ENCODE measurements at places on chromosomes 13 and 19.
A peak's percentile ranks its signal among the peaks of the same experiment; 100 is the strongest.

- no peak for DNase-seq
Observed at GRCh38 chr13:54628383-54628782, 1599.8 kb downstream of the OLFM4 start.

DNA sequence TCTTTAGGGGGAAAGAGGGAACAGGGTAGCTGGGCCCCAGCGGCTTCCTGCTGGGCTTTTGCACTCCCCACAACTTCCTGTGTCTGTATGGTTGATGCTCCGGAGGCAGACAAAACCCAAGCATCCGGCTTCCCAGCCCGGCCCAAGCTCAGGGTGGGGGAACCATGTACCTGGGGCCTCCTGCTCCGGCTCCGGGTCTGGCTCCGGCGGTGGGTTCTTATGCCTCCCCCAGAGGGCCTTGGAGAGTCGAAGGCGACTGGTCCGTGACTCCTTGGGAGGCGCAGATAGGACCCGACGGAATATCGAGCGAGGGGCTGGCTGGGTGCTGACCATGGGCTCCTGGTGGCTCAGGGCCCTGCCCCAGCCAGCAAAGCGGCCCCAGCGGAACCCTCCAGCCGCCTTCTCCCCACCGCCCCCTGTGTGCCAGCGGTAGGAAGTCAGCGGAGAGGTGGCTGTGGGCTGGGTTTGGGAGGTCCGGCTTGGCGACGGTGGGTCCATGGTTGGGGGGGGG, 428 bp downstream of the RASAL3 start:
- DNase-seq = peak; percentile 73

DNA sequence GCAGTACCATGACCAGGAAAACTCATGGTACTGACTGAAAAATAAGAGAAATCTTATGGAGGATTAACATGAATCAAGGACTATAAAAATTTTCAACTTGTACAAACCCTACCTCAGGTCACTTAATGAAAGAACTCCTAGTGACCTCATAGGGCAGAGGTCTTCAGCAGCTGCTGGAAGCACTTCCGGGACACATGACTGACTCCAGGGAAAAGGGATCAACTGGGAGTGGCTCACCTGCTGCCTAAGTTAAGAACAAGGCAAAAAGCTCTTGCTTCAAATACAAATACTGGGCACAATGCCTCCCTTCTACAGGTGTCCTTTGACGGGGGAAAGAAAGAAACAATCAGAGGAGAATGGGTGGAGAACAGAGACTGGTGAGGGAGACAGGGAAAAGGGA, 18.6 kb downstream of the DOCK9 start:
- no peak for DNase-seq

- no peak for DNase-seq
Observed at GRCh38 chr13:32447894-32448623, 20.1 kb upstream of the N4BP2L1 start.

DNA sequence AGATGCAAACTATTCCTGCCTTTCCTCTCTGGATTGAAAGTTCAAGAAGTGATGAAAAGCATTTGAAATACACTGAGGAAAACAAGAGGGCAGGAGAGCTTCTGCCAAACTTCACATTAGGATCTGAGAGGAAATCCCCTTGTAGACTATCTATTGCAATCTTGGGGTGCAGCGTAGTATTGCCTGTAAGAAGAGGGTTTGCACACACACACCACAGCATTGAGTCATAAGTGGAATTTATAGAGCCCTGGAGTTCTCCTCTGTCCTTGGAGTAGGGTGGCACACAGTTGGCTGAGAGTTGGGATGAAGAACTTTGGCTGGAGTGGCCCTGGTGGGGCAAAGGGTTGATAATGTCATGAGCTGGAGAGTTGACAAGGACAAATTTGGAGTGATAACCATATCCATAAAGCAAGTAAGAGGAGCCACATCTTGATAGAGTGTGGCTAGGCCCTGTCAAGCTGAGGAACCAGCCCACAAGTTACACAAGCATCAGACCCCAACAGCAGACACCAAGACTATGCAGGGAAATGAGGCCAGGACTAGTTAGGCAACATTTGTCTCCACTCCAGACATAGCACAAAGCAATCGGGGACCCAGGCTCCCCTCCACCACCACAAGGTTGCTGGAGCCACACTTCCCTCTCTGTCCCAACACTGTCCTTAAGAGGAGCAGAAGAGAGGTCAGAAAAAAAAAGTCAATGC, 520.9 kb downstream of the KLF5 start:
- DNase-seq = no peak

- DNase-seq = no peak
Observed at GRCh38 chr13:47121092-47121763, 224.4 kb upstream of the HTR2A start.

DNA sequence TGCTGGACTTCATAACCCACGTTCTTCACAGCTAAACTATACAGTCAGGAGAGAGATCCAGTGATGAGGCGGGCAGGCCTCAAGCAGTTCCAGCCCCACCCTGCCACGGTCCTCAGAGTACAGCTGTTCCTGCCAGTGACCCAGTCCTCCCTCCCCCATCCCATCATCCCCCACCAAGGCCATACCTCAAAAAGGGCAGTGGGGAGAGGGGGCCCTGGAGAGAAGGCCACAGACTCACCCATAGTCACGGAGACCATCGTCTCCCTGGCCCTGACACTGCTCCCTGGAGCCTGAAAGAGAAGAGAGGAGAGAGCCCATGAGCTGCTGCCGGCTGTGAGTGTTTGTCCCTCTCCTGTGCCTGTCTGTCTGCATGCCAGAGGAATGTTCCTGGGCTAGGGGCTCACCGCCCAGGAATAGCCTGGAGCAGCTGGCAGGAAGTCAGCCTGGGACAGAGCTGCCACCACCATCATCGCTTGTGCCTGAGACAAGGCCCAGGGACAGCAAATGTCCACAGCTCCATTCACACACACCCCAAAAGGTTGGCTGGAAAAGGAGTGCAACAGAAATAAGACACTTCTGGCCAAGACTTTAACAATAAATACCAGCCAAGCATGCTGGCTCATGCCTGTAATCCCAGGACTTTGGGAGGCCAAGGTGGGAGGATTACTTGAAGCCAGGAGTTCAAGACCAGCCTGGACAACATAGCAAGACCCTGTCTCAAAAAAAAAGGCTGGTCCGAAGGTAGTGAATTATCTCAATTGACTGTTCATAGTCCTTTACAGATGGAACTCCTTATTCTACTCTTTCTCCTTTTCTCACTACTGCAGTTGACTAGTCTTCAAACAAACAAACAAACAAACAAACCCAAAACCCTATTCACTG, 6.4 kb downstream of the C19orf47 start:
- no peak for DNase-seq

- DNase-seq = no peak
Observed at GRCh38 chr13:28493740-28494503, 1.0 kb downstream of the FLT1 start.

GRCh38 chr13:90177512-90177911, 1170.0 kb upstream of the MIR17HG start:
- DNase-seq = no peak

GRCh38 chr13:109673477-109673876, 112.9 kb downstream of the IRS2 start:
- no peak for DNase-seq

DNA sequence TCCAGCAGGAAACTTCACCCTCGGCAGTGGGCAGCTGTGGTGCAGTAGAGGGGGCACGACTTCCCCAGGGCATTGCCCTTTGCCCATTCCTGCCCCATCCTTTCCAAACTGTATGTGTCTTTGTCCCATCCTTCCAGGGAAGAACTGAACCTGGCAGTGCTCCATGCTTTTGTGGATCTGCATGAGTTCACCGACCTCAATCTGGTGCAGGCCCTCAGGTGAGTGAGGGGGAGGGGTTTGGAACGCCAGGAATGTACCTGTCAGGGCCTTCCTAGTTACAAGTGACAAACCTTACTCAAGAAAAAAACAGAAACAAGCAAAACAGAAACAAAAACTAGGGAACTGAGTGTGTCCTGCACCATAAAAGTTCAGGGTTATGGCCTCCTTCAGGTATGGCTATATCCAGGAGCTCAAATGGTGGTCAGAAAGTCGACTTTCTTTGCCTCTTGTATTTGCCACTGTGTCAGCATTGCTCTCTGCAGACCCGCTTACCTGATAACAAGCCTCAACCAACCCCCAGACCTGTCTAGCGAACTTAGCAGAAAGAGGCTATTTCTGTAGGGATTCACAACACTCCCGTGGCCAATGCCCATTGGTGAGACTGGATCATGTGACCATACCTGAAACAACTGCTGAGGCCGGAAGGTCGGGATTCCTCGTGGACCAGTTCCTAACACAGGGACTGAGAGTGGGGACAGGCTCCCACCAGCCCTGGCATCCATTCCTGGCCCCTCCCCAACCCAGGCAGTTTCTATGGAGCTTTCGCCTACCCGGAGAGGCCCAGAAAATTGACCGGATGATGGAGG, 4.2 kb downstream of the CYTH2 start:
- no peak for DNase-seq

DNA sequence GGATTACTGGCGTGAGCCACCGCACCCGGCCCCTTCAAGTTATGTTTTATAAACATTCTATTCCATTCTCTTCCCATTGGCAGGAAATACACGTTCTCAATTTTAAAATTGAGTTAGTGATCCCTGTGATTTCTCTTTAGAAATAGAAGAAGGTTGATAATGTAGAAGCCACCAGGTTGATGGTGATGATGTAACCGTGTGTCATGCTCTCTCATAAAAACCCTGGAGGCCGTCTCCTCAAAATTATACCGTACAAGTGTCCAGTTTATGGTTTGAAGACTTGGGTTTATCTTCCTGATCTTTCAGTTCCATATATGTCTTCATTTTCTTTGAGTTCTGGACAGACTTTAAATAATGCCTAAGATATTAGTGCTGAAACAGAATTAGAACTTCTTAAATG, 32.2 kb downstream of the COG3 start:
- DNase-seq = no peak

DNA sequence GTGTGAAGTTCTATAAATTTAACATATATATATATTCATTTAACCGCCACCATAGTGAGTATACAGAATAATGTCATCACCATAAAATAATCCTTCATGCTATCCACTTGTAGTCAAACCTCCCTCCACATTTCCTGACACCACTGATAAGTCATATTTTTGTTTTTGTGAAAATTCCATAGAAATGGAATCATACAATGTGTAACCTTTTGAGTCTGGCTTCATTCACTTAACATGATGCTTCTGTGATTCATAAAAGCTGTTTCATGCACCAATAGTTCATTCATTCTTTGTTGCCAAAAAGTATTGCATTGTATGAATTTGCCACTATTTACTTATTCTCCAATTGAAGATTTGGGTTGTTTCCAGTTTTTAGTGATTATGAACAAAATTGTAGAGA, 497.5 kb upstream of the PCDH20 start:
- DNase-seq = no peak

DNA sequence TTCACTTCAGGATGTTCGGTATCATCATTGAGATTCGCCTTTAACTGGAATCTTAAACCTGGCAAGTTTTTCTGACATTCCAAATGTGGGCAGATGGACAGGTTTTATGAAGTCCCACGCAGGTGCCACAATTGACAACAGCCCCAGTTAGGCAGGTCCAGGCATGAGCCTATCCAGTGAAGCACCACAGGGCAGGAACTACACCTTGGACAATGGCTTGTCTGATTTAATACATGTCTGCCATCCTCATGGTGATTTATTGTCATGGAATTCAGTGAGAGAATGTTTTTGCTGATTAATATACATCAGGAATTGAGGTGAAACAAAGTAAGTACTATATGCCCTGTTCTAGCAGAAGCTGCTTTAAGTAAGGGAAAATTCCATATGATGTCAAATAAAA, 10.2 kb upstream of the TPP2 start:
- DNase-seq = no peak

DNA sequence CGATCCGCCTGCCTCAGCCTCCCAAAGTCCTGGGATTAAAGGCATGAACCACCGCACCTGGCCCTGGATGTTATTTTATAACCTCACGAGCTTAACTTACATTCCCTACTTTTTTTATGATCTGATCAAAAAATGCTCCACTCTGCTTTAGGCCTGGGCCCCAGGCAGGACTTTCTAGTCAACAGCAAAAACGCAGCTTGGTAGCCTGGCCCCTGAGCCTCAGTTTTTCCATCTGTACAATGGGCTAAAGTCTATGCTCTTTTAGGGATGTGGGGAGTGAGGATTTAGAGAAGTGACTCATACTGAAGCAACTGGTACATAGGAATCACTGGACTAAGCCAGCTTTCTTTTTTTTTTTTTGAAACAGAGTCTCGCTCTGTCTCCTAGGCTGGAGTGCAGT, 11.9 kb upstream of the PIK3R2 start:
- DNase-seq = no peak

DNA sequence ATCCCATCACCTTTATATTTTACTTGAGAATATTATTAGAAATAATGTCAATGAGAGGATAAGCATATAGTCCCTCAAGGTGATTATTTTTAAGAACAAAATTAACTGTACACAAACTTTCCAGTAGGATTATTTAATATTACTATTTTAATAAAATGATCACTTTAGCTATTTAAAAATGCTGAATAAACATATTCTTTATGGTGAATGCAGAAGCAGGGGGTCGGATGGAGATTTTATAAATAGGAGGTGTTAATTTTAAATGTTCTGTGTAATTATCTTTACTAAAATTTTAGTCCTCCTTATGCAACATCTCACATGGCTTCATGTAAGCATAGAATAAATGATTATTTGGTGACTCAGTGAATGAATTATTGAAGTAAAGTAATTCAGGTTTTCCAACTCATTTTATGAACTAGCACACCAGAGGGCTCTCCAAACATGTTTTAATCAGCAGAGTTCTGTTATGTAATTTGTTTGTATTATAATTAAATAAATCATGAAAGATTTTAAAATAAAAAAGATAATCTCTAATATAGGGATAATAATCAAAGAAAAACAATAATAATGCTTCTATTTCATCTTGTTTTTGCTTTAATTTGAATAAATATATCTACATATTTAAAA, 1635.2 kb downstream of the EFNB2 start:
- DNase-seq = no peak

- DNase-seq = no peak
Observed at GRCh38 chr19:47752440-47753211, 7.3 kb downstream of the NOP53 start.

GRCh38 chr13:108086678-108087077, 128.7 kb downstream of the LIG4 start:
- DNase-seq = no peak

DNA sequence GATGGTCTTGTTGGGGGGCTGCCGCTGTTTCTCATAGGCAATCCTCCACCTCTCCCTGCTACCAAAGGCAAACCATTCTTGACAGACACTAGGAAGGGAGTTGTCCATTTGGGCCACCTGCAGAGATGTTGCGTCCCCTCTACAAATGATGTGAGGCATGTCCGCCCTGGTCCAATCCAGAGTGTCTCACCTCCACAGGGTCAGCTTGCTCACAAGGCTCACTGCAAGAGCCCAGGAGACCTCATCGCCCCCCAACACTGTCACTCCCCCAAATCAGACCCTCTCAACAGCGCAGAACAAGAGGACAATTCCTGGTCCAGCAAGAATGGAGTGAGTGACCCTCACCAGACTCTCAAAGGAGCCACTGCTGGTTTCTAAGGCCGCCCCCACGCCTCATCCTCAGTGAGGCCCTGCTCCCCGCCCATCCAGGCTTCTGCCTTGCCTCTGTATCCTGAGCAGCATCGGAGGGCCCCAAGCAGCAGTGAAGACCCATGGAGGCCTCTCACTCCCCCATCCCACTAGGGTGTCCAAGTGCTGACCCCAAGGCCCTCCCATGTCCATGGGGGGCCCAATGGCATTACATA, 6.5 kb downstream of the HNRNPL start:
- DNase-seq = no peak
